ENCODE measurements at places on chromosomes 5 and 9. TPM values are rescaled to one million over a fixed set of nuclear protein-coding genes. Genes with fewer than 3 reads are reported as not detected.

The SLC46A2 gene
- total RNA-seq: 2.7 TPM

The DAB2IP gene
- 104 TPM for total RNA-seq

GRCh38 chr5:43609752-43610151, 6.8 kb downstream of the NNT start:
- no peak for DNase-seq

DNA sequence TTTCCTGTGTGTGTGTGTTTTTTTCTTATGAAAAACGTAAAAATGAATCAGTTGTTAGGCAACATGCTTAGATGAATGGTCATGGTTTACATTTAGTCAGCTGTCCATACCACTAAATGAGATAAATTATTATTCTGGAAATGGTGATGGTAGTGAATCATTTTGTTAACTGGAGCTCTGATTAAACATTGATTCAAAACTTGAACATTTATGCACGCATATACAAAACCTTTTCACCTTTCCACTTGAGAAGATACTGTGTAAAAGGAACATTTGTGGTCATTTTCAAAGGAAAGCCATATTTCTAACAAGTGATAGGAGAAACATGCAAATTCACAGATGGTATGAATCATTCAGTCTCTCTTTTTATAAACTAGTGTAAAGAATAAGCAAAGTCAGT, 162.0 kb downstream of the SLC25A46 start:
- DNase-seq: no peak

GRCh38 chr5:107670087-107670931, 428 bp downstream of the EFNA5 start:
- DNase-seq: no peak
